CD4-positive, alpha-beta T cell (primary cell): ENCODE measurements at places on chromosomes 4 and X. TPM values are rescaled to one million over a fixed set of nuclear protein-coding genes. Genes with fewer than 3 reads are reported as not detected.

Gene DCAF8L2
- total RNA-seq, result not detected

DNA sequence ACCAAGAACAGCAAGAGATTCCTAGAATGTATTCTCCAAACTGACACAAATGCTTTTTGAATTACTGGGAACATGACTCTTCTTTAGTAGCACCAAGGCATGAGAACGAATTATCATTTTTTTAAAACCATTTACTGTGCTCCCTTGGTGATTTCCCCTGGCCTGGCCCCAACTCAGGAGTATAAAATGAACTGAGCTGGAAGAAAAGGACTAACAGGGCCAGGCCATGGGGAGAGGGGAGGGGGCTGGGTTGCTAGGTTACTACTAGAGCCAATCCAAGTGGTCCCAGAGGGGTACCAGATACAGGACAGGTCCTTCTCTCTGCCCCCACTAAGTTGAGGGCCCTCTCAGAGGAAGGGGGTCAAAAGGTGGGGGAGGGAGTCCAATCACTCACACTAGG is 23.1 kb downstream of the SASH3 start:
- no peak for DNase-seq
- peaks cover 3% of the 10 kb centered on the region for H3K4me1 ChIP-seq
- H3K36me3 ChIP-seq, result no peaks in the 10 kb centered on the region
- no peak overlapping the region for H3K27ac ChIP-seq
- no peaks in the 10 kb centered on the region for H3K27me3 ChIP-seq

- no peaks in the 10 kb centered on the region for H3K36me3 ChIP-seq
- peak; percentile 78 for DNase-seq
- peaks cover 19% of the 10 kb centered on the region for H3K4me1 ChIP-seq
- H3K27me3 ChIP-seq, result no peaks in the 10 kb centered on the region
- H3K4me3 ChIP-seq, result no peak overlapping the region
These were observed 50.4 kb upstream of the CCDC160 start for GRCh38 chrX:134186362-134187121.

GRCh38 chr4:57048590-57049304 is 61.4 kb downstream of the IGFBP7 start:
- no peaks in the 10 kb centered on the region for H3K36me3 ChIP-seq
- peaks cover 8% of the 10 kb centered on the region for H3K27me3 ChIP-seq
- DNase-seq, result no peak
- H3K4me3 ChIP-seq, result no peak overlapping the region
- H3K4me1 ChIP-seq, result no peaks in the 10 kb centered on the region

- no peak overlapping the region for H3K27ac ChIP-seq
- no peak overlapping the region for H3K4me3 ChIP-seq
- no peaks in the 10 kb centered on the region for H3K27me3 ChIP-seq
These were observed 102.0 kb upstream of the GATB start for GRCh38 chr4:151862766-151863165.

GRCh38 chr4:104447294-104447693 is 47.4 kb downstream of the CXXC4 start:
- H3K27ac ChIP-seq, result no peak overlapping the region
- no peak for DNase-seq
- no peak overlapping the region for H3K4me3 ChIP-seq
- H3K36me3 ChIP-seq, result no peaks in the 10 kb centered on the region
- no peaks in the 10 kb centered on the region for H3K27me3 ChIP-seq
